ENCODE measurements at places on chromosomes 5 and 9.

DNA sequence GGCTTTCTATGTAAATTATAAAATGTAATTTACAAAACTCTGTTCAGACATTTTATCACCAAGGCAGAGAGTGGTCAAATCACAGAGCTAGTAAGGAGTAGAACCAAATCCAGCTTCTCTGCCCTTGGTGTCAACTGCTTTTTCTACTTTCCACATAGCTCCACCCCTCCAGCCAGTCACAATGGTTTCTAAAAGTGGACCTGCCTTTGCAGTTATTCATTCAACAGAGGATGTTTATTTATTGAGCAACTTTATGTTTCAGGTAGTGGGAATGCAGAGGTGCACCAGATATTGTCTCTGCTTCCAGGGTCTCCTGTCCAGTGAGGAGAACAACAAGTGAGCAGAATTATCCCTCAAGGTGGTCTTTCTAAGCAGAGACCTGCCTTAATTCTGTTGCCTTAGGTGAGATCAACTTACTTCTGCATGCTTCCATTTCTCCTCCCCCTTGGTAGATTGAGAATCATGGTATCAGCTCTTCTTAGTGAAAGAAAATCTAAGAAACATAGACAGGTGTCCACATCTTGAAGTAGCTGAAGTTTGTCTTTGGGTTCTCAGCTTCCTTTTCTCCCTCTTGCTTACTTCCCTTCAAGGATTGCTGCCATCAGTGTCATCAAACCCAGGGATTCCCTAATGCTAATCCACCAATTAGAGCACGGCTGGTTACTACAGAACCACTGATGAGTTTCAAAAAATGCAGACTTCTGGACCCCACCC is 17.2 kb upstream of the PDCD1LG2 start:
- DNase-seq: no peak

DNA sequence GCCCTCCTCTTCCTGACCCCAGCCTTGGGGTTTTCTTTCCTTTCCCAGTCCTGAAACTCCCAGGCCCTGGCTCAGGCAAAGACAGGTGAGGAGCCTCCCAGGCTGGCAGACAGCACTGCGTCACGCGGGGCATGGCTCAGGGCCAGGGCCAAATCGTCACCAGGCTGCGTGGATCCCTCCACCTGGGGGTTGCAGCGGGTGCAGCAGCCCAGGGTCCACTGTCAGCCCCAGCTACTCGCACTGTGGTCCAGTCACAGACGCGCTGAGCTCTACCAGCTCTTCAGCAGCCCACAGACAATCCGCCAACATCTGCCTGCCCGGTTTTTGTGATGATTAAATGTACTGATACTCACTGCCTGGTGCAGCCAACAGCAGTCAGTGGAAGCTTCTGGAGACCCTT is 12.1 kb downstream of the FAM78A start:
- DNase-seq: no peak

DNA sequence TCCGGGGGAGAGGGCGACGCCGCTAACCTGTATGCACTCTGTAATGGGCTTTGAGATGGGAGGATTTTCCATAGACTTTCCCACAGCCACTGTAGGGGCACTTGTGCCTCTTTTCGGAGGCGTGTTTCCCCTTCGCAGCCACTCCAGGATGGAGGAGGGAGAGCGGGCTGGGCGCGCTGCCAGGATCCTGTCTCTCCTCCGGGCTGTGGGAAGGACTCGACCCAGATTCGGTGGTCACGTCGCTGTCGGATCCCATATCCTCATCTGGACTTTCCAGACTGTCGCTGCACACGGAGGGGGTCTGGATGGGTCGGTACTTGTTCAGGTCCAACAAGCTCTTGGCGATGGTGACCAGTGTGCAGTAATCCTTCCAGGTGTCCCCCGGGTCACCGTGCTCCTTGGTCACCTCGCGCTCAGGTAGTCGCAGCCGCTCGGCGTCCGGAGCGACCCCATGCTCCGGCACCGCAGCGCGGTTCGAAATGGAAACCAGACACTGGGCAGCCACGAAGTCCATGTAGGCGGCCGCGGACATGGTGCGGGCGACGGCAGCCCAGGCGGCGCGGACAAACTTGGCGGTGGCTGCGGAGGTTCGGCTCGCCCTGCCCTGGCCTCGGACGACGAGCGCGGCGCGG is 1.5 kb downstream of the KLF9 start:
- DNase-seq: peak; percentile 88

DNA sequence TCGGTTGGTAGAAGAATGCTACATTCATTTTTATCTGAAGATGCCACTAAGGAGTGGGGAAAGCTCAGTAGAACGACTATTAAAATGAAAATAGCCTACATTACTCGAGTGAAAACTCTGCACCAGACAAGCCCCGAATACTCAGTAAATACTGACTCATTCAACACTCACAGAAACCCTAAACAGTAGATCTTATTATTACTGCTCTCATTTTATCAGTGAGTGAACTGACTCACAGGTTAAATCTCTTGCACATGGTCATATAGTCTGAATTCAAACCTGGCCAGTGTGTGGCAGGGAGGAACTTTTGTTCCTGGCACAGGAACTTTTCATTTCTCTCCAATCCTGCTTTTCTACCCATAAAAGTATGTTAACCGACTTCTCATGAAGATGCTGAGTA is 9.6 kb upstream of the PAPPA start:
- DNase-seq: no peak

DNA sequence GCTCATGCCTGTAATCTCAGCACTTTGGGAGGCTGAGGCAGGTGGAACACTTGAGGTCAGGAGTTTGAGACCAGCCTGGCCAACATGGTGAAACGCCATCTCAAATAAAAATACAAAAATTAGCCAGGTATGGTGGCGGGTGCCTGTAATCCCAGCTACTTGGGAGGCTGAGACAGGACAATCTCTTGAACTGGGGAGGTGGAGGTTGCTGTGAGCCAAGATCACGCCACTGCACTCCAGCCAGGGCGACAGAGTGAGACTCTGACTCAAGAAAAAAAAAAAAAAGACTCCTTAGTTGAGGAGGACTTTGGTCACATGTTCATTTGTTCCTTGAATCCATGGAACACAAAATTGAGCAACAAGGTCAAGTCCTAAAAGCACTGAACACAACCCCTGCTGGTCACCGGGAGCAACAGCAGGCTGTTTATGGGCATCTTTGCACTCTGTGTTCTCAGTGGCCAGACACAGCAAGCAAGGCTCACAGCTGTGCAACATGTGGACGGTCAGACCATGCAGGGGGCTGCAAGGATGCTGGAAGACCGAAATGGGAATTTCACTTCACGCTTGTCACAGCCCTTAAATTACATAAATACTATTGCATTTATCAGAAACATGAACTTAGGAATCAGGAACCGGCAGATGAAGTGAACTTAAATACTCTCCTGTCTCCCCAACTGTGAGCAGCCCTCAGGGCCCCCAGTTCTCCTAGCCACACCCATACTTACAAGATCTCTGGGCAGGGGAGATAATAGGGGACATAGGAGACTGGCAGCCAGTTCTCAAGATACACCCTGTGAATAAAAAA is 2.8 kb downstream of the GBGT1 start:
- DNase-seq: peak; percentile 84

DNA sequence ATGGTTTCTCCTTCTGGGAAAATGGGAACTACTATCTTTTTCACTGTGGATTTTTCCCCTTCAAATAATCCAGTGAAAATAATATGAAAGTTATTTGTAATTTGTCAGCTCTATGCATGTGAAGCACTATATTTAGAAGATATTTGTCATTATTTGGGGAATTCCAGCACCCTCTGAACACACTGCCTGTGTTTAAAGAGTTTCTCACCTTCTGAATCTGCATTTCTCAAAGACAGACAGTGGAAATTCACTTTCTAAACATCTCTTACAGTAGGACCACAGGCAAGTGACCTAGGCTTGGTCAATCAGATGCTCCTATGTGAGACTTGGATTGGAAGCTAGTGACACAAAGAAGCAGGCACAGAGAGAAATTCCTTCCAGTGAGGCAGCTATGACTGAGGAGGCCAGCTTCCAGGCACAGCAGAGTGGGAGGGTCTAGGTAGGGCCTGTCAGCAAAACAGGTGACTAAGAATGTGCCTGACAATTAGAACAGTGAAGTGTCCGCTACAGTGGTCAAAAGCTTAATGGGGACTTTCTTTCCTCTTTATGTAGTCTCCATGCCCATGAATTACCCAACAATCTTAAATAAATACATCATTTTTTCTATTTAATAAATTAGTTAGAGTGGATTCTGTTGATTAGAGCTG is 167.2 kb downstream of the HMHB1 start:
- no peak for DNase-seq

- no peak for DNase-seq
Measured at GRCh38 chr9:131995382-131995781, 84.3 kb downstream of the MED27 start.

DNA sequence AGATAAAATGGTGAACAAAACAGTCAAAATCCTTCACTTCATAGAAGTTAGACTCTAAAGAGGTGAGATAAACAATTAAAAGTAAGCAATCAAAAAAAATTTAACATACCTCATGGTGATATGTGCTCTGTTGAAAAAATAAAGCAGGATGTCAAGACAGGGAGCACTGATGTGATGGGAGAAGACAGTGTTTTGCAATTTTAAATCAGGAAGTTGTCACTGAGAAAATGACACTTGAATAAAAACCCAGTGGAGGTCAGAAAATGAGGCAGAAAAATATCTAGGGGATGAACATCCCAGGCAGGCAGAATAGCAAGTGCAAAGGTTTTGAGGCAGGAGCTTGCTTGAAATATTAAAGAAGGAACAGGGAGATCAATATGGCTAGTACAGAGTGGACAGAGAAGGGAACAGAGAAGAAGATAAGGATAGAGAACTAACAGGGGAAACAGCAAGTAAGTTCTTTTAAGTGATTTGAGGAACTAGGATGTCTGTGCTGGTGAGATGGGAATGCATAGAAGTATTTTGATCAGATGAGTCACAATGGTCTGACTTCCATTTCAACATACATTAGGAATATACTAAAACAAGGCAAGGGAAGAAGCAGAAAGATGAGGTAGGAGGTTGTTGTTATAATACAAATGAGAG is 130.4 kb downstream of the CHSY3 start:
- DNase-seq: no peak

DNA sequence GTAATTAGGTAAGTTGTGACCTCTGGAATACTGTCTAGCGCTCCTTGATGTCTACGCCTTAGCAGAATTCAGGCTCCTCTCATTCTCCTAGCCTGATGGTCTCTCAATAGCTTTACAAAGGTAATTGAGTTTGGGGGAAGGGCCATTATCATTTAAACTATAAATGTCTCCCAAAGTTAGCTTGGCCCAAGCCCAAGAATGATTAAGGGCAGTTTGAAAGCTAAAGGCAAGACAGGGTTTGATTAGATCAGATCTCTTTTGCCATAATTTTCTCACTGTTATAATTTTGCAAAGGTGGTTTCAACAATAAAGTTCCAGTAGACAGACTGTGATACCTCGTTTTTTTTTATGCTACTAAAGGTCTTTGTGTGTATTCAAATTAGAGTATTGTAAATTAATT is 3.7 kb upstream of the SLC30A5 start:
- DNase-seq: no peak

DNA sequence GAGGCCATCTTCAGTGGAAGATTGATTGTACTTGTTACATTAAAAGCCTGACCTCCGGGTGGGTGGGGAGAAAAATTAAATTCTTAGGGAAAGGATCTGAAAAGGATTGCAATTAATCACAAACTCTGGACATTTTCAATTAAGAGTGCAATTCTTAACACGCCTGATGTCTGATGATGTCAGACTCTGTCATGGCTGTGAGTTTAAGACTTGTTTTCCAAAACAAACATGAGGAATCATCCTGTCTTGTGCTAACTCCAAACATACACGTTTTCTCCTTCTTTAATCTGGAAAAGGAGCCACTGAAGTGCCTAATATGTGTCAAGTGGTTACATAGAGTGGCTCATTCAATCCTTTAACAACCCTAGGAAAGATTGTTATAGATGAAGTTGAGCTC is 60.4 kb upstream of the SMIM23 start:
- DNase-seq: no peak

DNA sequence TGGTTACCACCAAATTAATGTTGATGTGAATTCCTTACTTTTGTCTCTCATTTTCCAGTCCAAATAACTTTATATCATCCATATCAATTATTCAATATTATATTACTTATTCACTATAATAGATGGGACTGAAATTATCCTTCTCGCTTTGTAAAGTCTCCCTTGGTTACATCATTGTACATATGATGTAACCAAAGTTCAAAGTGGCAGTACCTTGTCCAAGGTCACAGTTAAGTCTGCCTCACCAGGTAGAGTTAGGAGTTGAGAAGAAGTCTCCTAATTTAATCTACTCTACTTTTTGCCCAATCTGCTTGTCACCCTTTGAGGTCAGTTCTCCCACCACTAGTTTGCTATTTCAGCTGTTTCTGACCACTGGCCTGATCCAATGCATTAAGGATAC is 83.7 kb upstream of the CLINT1 start:
- no peak for DNase-seq

- DNase-seq: no peak
Measured at GRCh38 chr5:139378941-139379361, 4.1 kb downstream of the SLC23A1 start.

GRCh38 chr5:140328036-140328764 is 18.2 kb downstream of the HBEGF start:
- DNase-seq: no peak

DNA sequence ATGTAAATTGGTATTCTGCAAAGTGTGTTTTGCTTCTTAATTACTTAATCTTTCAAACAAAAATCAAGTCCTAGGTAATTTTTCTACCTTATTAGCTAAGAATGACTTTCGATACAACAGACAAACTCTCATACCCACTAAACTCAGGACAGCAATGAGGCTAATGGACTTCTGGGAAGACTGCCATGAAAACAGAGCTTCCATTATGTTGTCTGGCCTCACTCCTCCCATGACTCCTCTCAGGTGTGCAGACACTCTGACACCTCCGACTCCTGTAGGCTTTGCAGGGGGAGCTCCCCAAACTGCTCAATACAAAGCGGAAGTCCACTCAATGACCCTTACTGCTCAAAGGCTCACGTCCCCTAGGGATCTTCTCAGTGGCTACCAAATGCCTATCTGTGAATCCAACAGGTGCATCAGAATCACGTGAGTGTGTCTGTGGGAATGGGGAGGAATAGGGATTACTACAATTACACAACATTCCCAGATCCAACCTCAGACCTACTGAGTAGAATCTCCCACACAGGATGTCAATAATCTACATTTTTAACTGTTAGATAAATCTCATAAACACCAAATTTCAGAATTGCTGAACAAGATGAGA is 289.9 kb downstream of the RAB3C start:
- DNase-seq: no peak

GRCh38 chr5:5078009-5078897 is 61.9 kb upstream of the ADAMTS16 start:
- DNase-seq: no peak

GRCh38 chr5:113117543-113118115 is 141.0 kb downstream of the DCP2 start:
- no peak for DNase-seq

- no peak for DNase-seq
Measured at GRCh38 chr9:100425758-100426157, 1.2 kb upstream of the MSANTD3 start.
